Hypothalamus (tissue), 51 donors: ENCODE measurements at places on chromosomes 4 and X.

DNA sequence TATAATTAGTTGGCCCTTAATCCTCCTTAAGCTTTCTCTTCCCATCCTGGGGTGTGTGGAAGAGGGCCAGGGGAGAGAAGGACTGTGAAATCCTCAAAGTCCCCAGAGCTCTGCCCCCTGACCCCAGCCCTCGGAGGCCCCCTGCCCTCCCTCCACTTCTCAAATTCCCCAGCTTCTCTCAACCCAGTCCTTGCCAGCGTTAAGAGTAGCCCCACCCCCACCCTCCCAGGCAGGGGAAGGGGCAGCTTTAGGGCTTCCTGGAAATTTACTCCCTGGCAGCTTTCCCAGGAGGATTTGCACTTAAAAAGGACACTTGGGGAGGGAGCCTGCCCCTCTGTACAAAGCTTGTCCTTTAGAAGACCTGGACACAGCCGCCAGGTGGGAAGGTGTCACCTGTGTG lies 11.8 kb upstream of the CD40LG start:
- DNase-seq = no peak

DNA sequence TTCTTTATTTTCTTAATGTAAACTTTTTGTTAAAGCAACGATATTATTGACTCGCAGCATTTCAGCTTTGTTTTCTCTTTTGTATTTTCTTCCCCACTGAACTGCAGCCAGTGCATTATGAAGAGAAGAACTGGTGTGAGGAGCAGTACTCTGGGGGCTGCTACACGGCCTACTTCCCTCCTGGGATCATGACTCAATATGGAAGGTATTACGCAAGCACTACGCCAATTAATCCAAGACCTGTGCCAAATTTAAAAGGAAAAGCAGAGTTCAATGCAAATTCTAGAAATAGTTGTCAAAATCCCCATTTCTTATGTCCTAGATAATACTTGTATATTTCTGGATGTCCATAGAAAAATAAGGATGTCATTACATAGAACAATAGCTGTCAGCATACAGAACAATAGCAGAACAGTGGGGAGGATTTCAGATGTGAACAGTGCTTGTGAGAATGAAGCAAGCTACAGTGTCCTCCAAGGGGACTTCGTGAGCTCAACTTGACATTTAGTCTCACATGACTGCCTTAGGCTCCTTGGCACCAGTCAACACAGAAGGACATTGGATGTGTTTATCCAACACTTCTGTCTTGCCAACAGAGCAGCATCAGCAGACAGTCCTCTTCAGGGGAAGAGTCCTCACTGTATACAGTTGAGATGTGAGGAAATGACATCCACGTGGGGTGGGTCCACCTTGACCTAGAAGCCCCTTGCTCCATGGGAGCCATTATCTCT lies 85.9 kb downstream of the MAOA start:
- no peak for DNase-seq

- no peak for DNase-seq
Observed at GRCh38 chr4:122701061-122701460, 31.4 kb upstream of the BBS12 start.

DNA sequence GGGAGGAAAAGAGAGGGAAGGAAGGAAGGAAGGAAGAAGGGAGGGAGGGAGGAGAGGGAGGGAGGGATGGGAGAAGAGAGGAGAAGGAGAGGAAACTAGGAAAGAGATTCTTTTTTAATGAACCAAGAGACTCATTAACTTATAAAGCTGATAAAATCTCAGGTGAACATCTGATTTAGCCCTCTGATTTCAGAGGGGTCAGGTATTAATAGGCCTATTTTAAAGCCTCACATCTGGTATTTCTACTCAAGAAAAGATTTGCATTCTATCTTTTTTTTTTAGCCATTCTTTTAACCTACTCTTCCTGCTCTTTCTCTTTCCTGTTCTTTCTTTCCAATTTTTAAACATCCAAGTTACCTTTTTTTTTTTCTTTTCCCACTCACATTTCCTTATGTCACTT lies 103.3 kb upstream of the CPEB2 start:
- DNase-seq = no peak

DNA sequence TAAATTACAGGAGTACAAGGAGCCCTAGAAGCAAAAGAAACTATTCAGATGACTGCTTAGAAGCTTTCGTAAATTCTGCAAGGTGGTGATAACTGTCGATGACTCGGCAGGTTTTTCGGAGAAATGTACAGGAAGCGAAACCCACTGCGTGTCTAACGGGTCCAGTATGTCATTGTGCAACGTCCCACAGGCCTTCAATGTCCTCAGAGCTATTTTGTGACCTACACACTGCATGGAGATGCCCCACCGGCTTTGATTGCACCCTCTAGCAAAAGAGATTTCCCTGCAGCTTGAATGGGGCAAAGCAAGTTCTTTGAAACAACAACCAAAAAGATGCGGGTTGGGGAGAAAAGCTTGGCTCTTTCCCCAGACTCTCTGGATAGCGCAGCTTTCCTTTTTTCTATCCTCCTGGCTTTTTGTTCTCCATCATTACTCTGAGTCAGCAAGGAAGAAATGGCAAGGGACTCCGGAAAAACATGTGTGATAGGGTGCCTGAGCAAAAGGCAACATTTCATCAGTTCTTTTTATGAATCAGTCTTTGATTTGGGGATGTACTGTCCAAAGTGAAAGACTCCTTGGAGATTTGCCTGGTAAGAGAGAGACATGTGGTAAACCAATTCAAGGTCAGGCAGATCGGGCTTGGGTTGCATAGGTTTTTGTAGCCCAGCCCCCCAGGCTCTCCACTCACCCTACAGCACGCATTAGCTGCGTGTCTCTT lies 112.0 kb upstream of the TBL1X start:
- no peak for DNase-seq

GRCh38 chrX:100643956-100644860 lies at the start of gene SRPX2:
SRPX2 (plus strand) TSS chrX:100644199; CDS start chrX:100646323, 2,124 bp downstream.
- no peak for DNase-seq

- no peak for DNase-seq
Observed at GRCh38 chr4:121783210-121783609, 17.9 kb upstream of the EXOSC9 start.

DNA sequence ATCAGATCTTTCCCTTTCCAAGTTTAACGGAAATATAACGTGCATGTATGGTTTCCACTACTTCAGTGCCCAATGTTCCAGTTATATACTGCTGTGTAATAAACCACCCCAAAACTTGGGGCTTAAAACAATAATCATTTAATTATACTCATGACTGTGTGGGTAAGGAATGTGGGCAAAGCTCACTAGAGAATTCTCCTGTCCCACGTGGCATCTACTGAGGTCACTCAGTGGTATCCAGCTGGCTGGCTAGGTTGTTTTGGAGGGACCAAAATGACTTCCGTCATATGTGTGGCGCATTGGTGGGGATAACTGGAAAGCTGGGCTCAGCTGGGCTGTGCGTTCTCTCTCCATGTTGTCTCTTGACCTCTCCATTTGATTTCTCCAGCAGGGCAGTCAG lies 18.5 kb downstream of the ZCCHC18 start:
- DNase-seq = no peak

GRCh38 chr4:149766135-149766534 lies 49.5 kb downstream of the IQCM start:
- DNase-seq = no peak

DNA sequence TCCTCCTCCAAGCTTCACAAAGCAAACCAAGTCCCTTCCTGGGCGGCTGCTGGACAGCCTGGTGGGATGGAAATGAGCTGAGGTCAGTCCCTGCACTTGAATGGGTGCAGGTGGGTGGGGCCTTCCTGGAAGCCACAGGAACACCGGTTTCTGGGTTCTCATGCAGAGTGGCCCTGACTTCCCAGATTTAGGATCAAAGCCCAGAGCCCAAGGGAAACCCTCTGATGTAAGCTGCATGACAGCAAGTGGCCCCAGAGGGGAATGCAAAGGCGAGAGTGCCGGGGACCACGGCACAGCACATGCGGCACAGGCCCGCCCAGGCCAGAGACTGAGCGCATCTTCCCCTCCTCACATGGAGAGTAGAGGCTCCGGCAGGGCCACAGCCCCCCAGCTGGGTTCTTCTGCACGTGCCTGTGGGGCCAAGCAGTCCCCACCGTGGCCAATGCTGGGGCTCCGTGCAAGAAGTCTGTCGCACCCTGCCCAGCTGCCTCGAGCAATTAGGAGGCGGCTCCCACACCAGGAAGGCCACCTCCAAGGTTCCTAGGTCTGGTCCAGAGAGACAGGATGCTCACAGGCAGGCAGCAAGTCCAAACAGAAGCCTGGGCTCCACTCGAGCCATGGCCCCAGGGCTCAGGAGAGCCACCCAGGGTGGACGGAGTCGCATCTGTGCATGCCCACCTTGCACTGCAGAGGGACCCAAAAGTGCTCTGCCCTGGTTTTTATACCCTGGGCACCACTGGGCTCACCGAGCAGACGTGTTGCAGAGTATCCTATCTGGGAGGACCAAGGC lies 83.0 kb downstream of the HTRA3 start:
- no peak for DNase-seq

DNA sequence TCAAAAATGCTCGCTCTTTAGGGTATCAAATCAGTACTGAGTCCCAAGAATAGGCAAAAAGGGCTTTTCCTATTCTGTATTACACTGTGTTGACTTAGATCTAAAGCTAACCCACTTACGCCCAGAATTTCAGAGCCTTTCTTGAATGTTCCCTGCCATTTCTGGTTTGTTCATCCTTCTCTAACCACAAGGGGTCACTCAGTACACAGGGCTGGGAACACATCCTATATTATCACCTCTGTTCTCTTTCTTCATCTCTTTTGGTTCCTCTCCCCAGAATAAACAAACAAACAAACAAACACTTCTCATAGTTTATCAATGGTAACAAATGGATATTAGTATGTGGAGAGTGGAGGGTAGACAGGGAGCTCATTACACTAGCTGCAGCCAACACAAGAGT lies 25.5 kb upstream of the MORC4 start:
- DNase-seq = no peak

GRCh38 chr4:60562334-60562733 lies 637.8 kb upstream of the ADGRL3 start:
- no peak for DNase-seq

GRCh38 chr4:7032596-7032995 lies 10.6 kb upstream of the TADA2B start:
- no peak for DNase-seq

GRCh38 chrX:10107483-10107882 lies 49.3 kb upstream of the CLCN4 start:
- DNase-seq = no peak

GRCh38 chr4:143021384-143021783 lies 163.3 kb upstream of the USP38 start:
- DNase-seq = no peak

DNA sequence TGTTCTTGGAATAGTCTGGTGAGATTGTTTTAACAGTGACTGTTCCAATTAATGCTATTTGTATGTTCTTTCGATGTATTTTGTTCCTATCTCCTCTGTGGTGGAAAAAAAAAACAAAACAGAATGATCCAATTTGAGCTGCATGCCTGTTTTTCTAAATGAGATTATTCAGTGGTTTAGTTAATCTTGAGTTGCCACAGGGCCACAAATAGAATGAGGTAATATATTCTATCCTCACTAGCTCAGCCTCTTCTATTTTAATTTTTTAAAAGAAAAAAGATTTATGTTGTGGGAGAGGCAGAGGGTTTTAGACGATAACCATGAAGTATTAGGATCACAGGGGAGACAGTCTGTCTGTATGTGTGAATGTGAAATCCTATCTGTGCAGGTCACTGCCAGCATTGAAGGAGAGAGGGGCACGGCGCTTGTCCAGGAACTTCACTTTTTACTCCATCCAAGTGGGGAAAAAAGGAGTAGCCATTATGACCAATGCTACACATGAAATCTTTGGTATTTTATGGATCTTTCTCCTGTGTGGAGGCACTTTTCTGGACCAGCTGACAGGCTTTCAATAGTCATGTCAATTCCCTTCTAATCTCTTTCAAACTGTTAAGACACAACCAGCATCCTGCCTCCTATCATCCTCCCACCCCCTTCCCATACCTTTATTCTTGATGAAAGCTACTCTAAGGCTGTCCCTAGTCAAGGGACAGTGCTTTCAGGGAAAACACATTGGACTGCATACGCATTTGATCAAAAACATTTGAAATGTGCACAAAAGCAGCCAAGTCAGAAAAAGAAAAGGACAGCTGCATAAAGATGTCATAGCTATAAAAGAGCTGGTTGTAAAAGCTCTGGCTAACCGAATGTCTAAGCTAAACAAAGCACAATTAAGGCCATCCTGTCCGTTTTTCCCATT lies 1063.8 kb upstream of the INTU start:
- no peak for DNase-seq

DNA sequence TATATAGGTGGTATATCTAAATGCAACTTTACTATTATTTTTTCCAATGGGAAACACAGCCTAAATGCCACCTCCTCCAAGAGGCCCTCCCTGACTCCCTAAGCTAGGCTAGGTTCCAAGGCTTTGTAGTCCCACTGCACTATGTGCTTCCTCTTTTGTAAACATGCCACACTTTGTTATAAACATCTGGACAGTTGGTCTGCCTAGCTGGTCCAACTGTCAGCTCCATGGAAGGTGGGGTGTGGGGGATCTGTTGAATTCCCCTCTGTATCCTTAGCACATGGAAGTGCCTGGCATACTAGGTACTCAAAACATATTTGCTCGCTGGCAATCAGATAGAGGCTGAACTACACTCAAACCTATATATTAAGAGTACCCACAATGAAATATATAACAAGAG lies 63.4 kb downstream of the SLC9A7 start:
- no peak for DNase-seq

DNA sequence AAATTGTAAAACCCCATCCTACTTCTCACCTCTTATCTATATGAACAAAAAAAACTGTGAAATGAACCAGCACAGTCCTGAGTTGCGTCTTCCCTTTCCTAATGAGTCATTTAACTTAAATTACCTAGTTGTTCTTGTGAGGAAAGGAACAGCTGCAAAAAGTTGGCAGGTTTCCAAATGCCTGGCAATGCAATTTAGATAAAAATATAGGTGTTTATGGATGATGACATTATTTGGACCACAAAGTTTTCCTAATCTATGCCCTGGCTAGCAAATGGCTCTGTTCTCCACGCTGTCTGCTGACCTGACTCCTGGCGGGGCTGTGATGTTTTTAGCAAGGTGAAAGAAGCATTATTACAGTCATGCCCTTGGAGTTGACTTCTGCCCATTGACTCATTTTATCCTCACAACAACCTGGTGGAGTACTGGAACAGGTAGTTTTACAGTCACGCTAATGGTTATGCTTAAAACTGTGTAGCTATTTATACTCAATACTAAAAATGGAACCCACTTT lies 29.8 kb upstream of the RELL1 start:
- DNase-seq = no peak

DNA sequence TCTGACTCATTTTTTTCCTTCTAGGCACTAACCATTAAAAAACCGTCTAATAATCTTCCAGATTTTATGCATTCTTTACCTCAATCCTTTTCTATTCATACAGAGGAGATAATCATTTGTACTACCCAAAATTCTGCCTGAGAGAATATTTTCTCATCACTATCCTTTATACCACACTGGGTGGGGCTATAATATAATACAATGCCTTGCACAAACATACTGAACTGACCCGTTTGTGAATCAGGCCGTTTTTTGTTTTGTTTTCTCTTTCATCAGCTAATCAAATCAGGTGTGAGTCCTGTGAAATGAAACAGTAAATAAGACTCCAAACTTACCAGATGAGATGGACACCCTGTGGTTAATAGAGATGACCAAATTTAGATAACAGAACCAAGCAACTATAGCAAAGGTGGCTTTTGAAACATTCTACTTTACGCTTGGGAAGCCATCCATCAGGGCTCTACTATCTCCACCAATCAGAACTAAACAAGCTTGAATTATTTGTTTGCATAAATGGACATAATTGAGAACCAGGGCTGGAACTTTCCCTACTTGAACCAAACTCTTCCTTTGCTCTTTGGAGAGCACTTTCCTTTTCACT lies 573.0 kb downstream of the GABRG1 start:
- DNase-seq = no peak

- DNase-seq = no peak
Observed at GRCh38 chrX:129040124-129040523, 483.2 kb downstream of the SMARCA1 start.

GRCh38 chr4:107069049-107069448 lies 32.9 kb upstream of the DKK2 start:
- DNase-seq = no peak
